T-cell (primary cell): ENCODE measurements at places on chromosomes 6 and 20.

DNA sequence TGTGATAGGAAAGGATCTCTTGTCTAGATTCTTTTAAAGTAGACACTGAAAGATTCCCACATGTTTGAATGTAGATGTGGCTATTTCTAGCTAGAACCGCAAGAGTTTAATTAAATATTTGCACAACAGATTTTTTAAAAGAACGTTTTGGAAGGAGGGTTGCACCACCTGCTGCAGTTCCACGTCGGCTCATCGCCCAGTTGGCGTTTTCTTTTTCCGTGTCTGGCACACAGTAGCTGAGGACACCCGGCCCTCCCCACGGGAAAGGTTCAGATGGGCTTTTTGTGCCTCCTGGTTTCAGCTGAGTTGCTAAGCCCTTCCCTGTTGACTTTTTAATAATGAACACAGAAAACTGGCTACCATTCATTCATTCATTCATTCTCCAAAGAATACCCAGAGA lies 41.8 kb upstream of the DOK5 start:
- H3K27me3 ChIP-seq: no peaks in the 10 kb centered on the region
- no peaks in the 10 kb centered on the region for H3K4me1 ChIP-seq
- DNase-seq: no peak
- H3K4me3 ChIP-seq: no peak overlapping the region

- no peaks in the 10 kb centered on the region for H3K36me3 ChIP-seq
- no peaks in the 10 kb centered on the region for H3K4me1 ChIP-seq
- no peak overlapping the region for H3K4me3 ChIP-seq
- H3K27me3 ChIP-seq: peaks cover 8% of the 10 kb centered on the region
- no peak overlapping the region for H3K27ac ChIP-seq
Observed at GRCh38 chr6:150813319-150813992, 52.0 kb upstream of the MTHFD1L start.

DNA sequence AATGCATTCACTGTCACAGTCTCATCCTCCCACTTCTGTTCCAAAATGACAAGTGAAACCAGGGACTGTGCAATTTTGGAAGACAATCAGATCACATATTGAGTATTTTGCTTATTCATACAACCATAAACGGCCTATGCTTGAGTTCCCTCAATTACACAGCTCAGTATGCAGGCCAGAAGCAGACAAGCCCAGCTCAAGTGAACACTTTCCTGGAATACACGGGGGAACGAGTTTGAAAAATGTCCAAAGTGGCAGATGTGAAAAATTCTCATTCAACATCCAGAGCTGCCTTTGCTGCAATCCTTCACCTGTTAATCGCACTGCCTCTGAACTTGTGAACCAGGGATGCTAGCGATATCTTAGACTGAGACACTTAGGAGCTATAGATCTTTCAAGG lies 190.2 kb downstream of the COL9A1 start:
- no peak overlapping the region for H3K4me3 ChIP-seq
- no peaks in the 10 kb centered on the region for H3K4me1 ChIP-seq
- no peak overlapping the region for H3K27ac ChIP-seq
- no peaks in the 10 kb centered on the region for H3K27me3 ChIP-seq
- no peaks in the 10 kb centered on the region for H3K36me3 ChIP-seq
- no peak for DNase-seq

GRCh38 chr6:3899970-3900439 lies 50.8 kb downstream of the FAM50B start:
- H3K36me3 ChIP-seq: no peaks in the 10 kb centered on the region
- no peaks in the 10 kb centered on the region for H3K4me1 ChIP-seq
- DNase-seq: no peak
- no peaks in the 10 kb centered on the region for H3K27me3 ChIP-seq
- no peak overlapping the region for H3K4me3 ChIP-seq
- H3K27ac ChIP-seq: no peak overlapping the region
